ENCODE measurements at places on chromosomes 6 and 20.

GRCh38 chr20:859751-860231 is 26.3 kb downstream of the FAM110A start:
- DNase-seq, result no peak

GRCh38 chr6:113719064-113719463 is 138.1 kb upstream of the MARCKS start:
- DNase-seq, result no peak

DNA sequence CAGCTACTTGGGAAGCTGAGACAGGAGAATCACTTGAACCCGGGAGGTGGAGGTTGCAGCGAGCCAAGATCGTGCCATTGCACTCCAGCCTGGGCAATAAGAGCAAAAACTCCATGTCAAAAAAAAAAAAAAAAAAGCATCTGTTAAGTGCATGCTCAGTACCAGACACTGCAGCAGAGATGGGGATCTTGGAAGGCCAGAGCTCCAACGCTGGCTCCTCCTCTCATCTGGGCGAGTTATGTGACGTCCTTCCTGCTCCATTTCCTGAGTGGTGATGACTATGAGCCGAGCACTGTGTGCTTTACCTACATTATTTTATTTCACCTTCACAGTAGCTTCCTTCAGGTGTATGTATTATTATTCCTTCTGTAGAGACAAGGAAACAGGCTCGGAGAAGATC is 38.5 kb upstream of the CDH22 start:
- no peak for DNase-seq

DNA sequence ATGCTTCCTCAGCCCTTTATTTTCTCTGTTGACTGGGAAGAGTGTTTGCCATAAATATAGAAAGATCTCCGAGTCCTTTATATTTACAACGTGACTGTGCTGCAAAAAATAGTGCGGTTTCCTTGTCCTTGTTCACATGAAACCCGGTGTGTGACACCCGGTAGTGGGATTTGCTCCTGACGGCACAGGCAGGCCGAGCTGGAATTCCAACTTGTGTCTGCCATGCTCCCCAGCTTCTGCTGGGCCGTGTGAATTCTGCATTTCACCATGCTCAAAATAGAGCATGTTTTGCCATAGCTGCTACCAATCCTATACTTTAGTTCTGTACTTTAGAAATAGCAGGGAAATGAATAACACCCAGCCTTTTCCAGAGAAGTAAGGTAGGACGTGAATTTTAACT is 60.3 kb upstream of the PDE10A start:
- DNase-seq, result no peak

DNA sequence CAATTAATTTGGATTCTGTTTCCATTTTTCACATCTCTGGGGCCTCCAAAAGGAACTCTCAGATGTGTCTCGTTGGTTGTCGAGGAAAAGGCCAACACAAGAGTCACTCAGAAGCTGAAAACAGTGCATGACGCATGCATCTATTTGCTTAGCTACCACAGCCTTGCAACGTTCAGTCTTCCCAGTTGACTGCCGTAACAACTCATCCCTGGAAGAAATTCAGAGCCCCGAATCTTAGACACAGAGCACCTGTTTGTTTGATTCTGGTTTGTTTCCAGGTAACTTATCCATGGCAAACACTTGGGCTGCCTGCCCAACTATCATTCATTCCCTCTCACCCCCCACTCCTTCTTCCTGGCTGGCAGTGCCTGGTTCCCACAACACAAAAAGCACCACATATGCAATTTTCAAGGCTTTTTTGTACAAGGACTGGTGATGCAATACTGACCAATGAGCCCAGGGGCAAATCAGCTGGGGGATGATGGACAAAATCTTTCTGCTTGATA is 60.5 kb downstream of the ZMYND8 start:
- DNase-seq, result no peak

DNA sequence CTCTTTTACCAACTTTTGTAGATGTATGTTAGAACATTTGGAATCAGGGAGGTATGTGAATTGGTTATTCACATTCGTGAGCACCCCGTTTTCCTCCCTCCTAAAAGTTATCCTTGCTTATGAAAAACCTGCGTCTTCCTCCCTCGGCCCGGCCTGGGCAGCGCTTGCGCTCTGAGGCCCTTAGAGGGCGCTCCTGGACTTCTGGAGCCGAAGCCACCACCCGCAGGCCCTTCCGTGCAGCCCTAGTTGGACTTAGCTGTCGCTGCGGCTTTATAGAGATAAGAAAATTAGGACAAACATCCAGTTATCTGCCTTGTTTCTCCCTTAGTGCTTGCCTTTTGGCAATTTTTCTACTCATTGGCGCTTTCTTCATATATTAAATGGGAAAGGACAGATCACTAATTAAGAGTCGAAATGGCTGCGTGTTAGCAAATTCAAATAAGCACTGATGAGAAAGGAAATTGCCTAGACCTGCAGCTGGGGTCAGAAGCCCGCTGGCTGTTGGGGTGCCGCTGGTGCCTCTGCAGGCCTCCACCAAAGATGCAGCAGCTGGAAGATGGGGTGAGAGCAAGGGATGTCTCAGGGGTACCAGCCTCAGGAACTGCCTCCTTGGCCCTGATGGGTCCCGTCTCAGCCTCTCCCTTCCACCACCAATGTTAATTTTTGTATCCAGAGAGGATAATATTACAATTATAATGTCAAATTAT is 5.2 kb downstream of the FNDC1 start:
- peak; percentile 65 for DNase-seq

GRCh38 chr6:88013015-88013414 is 34.6 kb upstream of the SPACA1 start:
- DNase-seq, result peak; percentile 42

- DNase-seq, result no peak
Measured at GRCh38 chr6:18221288-18221615, 43.1 kb downstream of the DEK start.

GRCh38 chr6:9532621-9533557 is 882.0 kb downstream of the TFAP2A start:
- no peak for DNase-seq

DNA sequence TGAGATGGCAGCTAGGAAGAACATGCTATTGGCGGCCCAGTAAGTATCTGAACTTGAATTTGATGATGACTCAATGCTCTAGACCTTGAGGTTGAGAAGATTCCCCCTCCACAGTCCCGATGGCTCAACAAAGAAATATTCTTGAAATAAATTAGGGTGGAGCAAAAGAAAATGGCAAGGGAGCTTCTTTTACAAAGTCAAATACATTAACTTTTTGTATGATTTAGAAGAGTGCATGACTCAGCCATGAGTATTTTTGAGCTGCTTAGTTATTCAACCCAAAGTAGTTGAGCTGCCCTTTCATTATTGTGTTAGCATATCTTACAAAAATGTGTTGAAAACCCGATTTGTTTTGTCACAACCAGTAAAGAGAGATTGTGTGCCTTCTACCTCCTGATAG is 7.6 kb downstream of the TFAP2C start:
- DNase-seq, result no peak

GRCh38 chr6:137832110-137832509 is 34.9 kb upstream of the TNFAIP3 start:
- DNase-seq, result no peak

DNA sequence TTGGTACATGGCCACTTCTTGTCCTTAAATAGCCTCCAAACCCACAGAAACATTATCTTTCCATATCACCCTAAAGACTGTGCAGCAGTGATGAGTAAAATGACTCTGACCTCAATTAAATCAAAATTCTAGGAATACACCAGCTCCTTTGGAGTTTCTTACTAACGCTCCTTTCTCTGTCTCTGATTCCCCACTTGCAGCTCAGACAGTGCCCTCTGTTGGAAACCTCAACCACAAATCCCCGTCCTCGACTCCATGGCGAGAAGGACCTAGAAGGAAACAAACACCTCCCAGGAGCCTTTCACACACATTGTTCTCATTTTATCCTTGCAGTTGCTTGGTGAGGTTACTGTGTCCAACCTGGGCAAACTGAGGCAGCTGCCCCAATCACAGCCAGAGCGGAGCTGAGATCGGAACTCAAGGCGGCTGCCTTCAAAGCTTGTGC is 17.7 kb upstream of the PARD6B start:
- DNase-seq, result no peak

GRCh38 chr6:111524735-111525134 is 41.7 kb upstream of the REV3L start:
- DNase-seq, result no peak

DNA sequence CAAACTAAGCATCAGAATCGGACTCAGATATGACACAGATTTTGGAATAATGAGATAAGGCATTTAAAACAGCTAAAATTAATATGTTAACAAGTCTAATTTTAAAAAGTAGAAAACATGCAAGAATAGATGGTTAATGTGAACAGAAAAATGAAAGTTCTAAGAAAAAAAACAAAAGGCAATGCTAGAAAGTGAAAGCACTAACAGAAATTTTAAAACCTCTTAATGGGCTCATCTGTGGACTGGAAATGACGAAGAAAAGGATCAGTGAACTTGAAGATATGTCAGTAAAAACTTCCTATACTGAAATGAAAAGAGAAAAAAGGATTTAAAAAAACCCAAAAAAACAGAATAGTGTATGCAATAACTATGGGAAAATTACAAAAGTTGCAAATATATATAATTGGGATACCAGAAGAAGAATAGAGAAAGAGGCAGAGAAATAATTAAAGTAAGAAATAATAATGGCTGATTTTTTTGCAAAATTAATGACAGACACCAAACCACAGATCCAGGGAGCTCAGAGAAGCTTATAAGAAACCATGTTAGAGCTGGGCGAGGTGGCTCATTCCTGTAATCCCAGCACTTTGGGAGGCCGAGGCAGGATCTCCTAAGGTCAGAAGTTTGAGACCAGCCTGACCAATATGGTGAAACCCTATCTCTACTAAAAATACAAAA is 61.7 kb upstream of the KIF13A start:
- DNase-seq, result no peak

GRCh38 chr20:25116739-25117458 is 35.0 kb upstream of the VSX1 start:
- DNase-seq, result no peak

DNA sequence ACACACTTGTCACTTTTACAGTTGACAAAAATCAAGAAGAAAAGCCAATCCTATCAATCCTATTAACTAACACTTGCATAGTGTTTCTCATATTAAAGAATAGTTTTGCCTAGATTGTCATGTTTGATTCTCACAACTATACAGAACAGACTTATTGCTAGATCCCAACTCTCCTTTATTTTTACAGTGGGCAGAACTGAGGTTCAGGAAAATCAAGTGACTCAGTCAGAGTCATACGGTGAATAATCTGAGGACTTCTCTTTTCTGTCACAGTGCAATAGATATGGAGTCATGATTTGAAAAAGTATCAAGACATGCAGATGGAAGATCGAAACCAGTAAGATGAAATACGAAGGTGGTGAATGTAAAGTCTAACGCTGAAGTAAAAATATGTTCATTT is 195.1 kb upstream of the CITED2 start:
- no peak for DNase-seq

- DNase-seq, result no peak
Measured at GRCh38 chr6:10084111-10084986, 330.5 kb downstream of the TFAP2A start.

DNA sequence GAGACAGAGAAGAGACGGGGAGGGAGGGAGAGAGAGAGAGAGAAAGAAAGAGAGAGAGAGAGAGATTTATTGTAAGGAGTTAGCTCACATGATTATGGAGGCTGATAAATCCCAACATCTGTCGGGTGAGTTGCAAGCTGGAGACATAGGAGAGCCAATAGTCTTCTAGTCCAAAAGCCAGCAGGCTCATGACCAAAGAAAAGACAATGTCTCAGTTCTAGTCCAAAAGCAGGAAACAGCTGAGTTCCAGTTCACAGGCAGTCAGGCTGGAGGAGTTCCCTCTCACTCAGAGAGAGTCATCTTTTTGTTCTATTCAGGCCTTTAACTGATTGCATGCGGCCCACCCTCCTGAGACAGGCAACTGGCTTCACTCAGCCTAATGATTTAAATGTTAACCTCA is 416.6 kb downstream of the PREX1 start:
- DNase-seq, result no peak

DNA sequence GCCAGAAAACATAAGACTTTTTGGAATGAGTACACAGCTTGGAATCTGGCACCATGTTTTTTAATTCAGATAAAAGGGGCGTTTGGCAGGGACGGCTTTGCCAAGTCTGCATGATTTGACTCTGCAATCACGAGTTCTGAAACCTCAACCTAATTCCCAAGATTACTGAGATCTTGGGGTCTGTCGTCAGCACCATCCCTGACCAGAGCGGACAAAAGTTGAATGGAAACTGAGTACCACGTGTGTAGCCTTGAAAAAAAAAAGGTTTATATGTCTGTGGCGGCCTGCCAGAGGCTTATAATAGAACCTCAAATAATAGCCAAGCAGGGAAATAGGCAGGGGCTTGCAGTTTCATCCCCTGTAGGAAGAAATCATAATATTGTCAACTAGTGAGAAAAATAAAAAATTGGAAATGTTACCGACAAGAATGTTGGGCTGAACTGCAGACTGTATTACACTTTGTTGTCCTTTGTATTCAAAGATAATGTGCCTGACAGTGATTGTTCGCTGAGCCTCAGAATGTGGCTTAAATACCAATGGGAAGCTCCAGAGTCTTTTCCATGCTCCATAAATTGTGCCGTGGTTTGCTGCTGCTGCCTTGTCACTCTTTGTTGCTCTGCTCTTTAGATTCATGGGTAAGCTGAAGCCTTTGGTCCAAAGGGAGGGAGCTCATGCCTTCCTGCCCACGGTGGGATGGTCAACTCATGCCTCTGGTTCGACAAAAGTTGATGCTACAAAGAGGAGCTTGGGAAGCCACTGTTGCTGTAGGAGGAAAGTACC is 118.8 kb upstream of the ARID1B start:
- DNase-seq, result no peak

Measured in CD4-positive, alpha-beta T cell treated with Interleukin-21 for 1 hour (primary cell).